Natural killer cell (primary cell): ENCODE measurements at places on chromosomes 16 and 17. TPM values are rescaled to one million over a fixed set of nuclear protein-coding genes. Genes with fewer than 3 reads are reported as not detected.

TSPAN10 gene
- 0.24 TPM for total RNA-seq

DNA sequence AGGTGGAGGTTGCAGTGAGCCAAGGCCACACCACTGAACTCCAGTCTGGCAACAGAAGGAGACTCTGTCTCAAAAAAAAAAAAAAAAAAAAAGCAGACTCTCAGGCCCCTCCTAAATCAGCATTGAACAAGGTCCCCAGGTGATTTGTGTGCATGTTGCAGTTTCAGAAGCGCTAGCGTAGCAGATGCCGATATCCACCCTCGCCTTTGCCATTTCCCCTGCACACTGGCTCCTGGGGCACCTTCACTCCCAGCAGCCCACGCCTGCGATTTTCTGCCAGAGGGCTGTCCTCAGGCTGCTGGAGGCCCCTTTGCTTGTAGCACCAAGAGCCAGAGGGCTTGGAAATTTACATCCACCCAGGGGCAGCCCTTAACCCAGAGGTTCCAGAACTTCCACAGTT lies 95.6 kb downstream of the WSCD1 start:
- H3K36me3 ChIP-seq: no peaks in the 10 kb centered on the region
- no peaks in the 10 kb centered on the region for H3K4me1 ChIP-seq
- no peak for DNase-seq
- no peaks in the 10 kb centered on the region for H3K27me3 ChIP-seq
- no peak overlapping the region for H3K27ac ChIP-seq

GRCh38 chr17:46115699-46116098 lies 77.5 kb downstream of the KANSL1 start:
- no peaks in the 10 kb centered on the region for H3K36me3 ChIP-seq
- H3K4me1 ChIP-seq: peaks cover 7% of the 10 kb centered on the region
- H3K4me3 ChIP-seq: no peak overlapping the region
- H3K27me3 ChIP-seq: no peaks in the 10 kb centered on the region
- H3K27ac ChIP-seq: no peak overlapping the region

GRCh38 chr16:68401871-68402747 lies 46.2 kb downstream of the SMPD3 start:
- H3K27me3 ChIP-seq: no peaks in the 10 kb centered on the region
- no peak overlapping the region for H3K27ac ChIP-seq
- DNase-seq: no peak
- no peaks in the 10 kb centered on the region for H3K36me3 ChIP-seq
- no peaks in the 10 kb centered on the region for H3K4me1 ChIP-seq

- DNase-seq: no peak
- H3K4me1 ChIP-seq: peaks cover 13% of the 10 kb centered on the region
- no peak overlapping the region for H3K27ac ChIP-seq
- H3K36me3 ChIP-seq: no peaks in the 10 kb centered on the region
- H3K27me3 ChIP-seq: no peaks in the 10 kb centered on the region
Observed at GRCh38 chr17:56754523-56755208, 79.1 kb downstream of the C17orf67 start.

HOXB7 gene
- total RNA-seq: 0.97 TPM

SLC22A31 gene
- total RNA-seq: not detected

GRCh38 chr17:19763416-19763815 lies 15.3 kb upstream of the ALDH3A1 start:
- H3K36me3 ChIP-seq: no peaks in the 10 kb centered on the region
- H3K4me1 ChIP-seq: peaks cover 9% of the 10 kb centered on the region
- no peak overlapping the region for H3K4me3 ChIP-seq
- DNase-seq: no peak
- no peak overlapping the region for H3K27ac ChIP-seq
